ENCODE measurements at places on chromosomes 5 and 9.

GRCh38 chr5:170986598-170986997 lies 124.8 kb downstream of the RANBP17 start:
- no peak for DNase-seq

- DNase-seq, result no peak
Observed at GRCh38 chr9:77848897-77849296, 182.7 kb downstream of the GNAQ start.

- DNase-seq, result no peak
Observed at GRCh38 chr5:120545951-120546350, 81.9 kb downstream of the PRR16 start.

- no peak for DNase-seq
Observed at GRCh38 chr9:113220467-113221002, 542 bp downstream of the FKBP15 start.

GRCh38 chr9:93905473-93906133 lies 49.6 kb downstream of the BARX1 start:
- no peak for DNase-seq

DNA sequence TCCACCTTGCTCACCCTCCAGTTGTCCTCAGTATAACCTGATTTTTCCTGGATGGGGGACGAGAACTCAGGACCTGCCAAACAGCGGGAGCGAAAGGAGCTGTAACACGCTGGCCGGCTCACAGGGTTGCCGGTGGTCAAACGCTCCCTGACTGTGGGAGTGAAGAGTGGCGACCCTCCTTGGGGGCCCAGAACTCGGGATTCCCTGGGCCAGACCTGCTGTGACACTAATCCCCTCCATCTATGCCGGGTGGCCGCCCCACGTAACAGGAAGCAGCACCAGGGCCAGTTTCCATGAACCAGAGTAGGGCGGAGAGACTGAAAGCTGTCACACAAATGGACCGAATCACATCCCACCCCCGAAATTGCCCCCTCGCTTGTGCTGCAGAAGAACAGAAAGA lies 1809.2 kb upstream of the ACO1 start:
- DNase-seq, result no peak

- DNase-seq, result no peak
Observed at GRCh38 chr9:99340281-99340680, 118.2 kb downstream of the SEC61B start.

DNA sequence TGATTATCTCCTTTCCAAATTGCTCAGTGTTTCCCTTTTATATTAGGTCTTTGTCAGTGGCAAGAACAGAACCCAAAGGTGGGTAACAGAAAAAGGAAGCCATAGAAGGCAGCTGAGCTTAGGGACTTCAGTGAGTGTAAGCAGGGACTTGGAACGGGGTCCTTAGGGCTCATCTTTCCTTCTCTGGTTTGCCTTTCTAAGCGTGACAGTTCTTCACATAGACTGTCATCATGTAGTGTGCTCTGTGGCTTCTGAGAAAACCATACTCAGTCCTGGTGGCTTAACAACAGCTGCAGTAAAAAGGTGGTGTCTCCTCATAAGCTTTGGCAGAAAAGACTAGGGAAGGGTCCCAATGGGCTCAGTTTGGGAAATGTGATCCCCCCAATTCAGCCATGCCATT lies 108.8 kb downstream of the SLC12A2 start:
- no peak for DNase-seq

DNA sequence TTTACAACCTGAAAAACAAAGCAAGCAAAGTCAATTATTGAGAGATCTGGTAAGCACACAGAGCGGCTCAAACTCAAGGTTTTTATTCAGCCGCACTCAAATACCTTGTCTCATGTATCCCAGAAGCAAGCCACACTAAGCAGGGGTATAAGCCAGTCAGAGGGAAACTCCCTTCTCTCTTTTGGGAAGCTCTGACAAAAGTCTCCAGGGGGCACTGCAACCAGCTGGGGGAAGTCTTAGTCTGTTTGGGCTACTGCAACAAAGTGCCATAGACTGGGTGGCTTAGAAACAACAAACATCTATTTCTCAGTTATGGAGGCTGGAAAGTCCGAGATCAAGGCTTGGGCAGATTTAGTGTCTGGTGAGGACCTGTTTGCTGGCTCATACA lies 246.0 kb downstream of the ENC1 start:
- no peak for DNase-seq

DNA sequence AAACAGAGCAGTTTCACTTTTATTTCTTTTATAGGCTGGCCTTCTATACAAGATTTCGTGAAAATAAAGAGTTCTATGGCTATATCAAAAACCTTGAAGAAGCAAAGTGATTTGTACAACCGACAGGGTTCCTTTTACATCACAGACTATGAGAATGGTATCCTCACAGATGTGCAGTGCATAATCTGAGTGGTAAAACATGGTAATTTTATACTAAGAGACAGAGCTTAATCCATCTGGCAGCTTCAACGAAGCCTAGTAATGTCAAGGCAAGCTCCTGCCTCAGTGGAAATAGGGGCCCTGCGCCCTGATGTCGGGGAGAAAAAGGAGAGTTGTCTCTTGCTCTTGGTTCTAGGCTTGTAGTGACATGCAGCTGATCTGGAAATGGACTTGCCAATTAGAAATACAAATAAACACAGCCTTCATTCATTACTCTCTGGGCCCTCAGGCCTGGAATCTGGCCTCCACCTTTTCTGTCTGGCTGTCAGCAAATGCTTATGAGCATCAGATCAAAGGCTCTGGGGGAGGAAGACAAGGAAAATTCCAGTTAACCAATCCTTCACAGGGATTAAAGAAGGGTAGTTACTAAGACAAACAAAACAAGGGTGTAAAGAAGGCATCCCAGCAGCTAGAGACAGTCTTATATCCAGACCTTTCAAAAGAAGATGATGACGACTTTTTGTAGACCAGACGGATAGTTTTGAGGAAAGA lies 33.6 kb upstream of the TRIM32 start:
- DNase-seq, result no peak

DNA sequence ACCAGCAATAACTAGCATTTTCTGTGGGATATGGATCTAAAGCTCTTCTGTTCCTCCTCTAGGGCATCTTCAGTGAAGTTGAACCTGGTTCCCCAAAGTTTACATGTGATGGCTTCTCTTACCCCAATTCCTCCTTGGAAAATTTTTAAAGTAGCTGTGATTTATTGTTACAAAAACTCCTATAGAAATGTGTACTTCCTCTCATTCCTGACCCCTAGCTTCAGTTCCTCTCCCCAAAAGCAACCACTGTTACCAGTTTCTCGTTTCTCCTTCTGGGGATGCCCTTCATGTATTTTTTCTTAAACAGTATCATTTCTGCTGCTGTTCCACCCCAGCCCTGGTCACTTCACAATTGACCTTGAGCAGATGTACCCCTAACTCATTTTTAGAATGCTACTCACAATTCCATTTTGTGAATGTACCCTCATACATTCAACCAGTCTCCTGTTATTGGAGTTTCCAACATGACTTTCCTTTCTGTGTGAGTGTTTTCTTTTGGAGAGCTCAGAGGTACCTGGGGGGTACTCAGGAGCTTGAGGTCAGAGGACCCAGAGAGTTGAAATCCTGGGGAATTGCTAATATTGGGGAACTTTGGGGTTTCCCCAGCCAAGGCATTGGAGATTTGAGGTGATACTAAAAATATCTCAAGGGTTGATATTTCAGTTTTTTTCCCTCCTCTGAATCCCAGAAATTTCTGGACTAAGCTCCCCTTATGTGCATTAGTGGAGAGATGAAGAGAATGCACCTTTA lies 18.6 kb upstream of the GLRX start:
- DNase-seq, result peak; percentile 13

GRCh38 chr9:129495620-129496472 lies 125.1 kb downstream of the C9orf50 start:
- DNase-seq, result peak; percentile 94

DNA sequence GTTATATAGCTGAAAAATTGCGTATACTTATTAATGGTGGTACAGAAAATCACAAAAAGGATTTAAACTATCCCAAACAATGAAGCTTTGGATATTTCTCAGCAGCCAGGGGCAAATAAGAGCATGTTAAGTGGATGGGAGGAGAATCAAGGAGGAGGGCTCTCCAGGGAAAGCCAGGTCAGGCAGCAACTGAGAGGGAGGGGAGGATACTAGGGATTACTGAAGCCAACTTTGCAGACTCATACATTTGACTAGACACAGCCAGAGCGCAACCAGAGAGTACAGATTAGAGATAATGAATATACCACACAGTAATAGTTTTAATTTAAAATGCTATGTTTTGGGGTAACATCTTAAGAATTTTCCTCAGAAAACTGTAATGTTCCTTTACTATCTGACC lies 360.2 kb downstream of the HCN1 start:
- DNase-seq, result no peak

DNA sequence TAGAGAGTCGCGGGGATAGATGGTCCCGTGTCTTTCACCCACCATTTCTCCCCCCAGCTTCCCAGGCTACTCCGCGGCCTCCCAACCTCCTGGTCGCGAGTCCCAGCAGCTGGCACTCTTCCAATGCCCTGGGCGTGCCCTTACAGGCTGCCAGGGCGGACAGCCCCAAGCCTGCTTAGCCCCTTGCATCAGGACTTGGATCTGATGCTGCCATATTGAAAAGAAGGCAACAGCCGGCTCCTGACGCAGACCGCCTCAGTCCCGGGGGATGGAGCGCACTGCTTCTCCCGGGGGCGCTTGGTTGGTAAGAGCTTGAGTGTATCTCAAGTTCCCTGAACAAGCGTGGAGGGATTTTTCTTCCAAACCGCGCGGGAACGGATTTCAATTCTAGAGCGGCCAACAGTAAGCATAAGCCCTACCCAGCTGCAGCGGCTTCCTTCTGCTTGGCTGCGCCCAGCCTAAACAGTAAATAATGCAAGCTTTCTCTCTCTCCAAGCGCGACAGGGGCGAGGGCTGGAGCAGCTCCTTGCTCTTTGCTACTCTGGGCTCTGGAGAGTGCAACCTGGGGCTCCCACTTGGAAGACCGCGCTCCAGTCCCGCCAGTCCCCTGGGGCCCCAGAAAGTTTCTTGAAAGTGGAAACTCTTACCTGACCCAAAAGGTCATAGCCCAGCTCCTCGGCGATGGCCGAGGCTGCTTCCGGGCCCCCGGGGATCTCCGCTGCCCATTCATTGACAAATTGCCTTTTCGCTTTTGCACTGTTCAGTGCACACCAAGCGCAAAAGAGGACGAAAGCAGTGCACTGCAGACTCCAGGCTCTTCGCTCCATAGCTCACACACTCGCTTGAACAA lies 607 bp downstream of the PCSK1 start:
- no peak for DNase-seq

- DNase-seq, result no peak
Observed at GRCh38 chr9:38022203-38022895, 46.7 kb downstream of the SHB start.

DNA sequence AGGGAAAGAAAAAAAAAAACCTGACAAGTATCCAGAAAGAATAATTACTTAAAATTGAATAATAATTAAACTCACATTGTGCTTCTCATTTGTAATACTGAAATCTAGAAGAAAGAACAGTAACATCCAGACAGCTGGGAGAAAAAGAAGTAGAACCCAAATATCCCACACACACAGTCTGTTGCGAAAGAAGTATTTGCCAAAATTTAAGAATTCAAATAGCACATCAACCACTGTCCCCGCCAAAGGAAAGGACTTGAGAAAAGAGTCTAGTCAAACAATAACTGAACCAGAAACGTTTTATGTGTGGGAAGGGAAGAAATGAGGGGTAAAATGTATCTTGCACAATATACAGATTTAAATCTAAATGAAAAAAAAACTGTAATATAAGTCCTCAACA lies 202.8 kb downstream of the MLLT3 start:
- DNase-seq, result no peak

- no peak for DNase-seq
Observed at GRCh38 chr9:71752928-71753327, 15.4 kb downstream of the CEMIP2 start.

- no peak for DNase-seq
Observed at GRCh38 chr9:96187151-96187555, 114.8 kb downstream of the HSD17B3 start.

DNA sequence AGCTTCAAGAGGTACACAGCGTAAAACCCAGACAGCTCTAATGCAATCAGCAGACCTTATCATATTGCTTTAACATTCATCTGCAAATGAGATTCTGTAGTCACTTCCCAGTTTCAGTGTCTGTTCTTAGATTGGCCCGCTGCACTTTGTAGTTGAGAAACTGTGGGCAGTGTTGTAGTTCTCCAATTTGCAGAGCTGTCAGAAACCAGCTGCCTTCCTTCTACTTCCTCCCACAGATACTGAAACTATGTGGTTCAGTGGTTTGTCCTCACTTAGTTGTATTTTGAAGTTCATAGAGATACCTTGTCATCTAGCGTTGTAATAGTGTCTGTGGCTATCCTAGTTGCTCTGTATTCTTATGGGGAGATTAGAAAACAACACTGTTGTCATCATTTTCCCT lies 39.6 kb upstream of the TRIM36 start:
- peak; percentile 56 for DNase-seq

DNA sequence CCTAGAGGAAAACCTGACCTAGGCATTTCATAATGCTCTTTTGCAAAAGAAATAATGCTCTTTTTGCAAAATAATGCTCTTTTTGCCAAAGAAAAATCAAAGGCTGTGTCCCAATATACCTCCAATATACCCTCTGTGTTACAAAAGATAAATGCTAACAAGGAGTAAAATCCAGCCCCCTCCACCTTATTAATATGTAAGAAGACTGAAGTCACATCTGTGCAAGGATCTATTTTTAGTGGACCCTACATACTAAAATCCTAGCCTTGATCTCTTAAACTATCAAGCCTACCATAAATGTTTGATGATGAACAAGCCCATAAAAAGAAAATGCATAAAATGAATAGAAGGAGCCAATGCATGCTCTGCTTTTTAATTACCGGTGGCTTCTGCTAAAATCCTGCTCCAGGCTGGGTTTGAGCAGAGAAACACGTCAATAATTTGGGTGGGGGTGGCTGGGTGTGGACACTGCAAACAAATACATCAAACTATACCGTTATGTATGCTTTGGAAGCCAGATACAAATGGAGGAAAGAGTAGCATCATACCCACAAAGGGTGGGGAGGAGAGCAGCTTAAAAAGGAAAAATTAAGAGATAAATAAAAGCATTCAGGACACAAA lies 131.6 kb downstream of the SEMA6A start:
- DNase-seq, result no peak

DNA sequence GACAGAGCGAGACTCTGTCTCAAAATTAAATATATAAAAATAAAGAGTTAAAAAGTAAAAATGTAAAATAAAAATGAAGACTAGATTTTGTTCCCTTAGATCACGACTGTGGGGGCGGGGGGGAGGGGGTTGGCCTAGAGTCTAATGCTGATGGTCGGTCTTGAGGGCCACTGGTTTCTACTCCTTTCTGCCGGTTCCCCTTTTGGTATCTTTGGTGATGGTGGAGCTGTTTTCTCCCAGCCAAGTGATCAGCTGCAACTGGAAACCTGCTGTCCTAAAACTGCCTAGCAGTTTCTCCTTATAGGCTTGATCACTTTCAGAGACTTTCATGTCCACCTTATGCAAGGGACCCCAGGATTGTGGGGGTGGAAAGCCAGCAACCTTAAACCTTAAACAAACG lies 1.1 kb downstream of the SRD5A1 start:
- no peak for DNase-seq

GRCh38 chr9:87836951-87837705 lies 45.5 kb upstream of the SPATA31E1 start:
- DNase-seq, result no peak

DNA sequence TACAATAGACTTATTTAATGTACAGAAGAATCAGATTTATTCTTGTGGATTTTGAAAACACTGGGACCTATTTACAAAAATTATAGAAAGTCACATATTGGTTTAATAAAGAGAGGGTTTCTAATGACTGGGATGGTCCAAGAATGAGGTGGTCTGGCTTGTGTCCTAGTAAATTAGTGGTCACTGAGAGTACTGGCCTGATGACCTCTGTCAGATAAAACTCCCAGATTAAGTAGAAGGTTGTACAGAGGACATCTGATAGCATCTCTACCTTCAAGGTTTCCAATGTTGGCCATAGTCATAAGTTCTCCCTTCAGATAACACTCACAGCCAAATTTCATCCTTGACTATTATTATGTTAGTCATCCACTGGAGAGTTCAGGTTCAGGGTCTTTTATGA lies 692.9 kb downstream of the MTRR start:
- DNase-seq, result no peak
